Tibial nerve (tissue), 4 donors: ENCODE measurements at places on chromosomes 16 and 17.

GRCh38 chr17:53909802-53910201 lies 87.1 kb downstream of the KIF2B start:
- no peak for DNase-seq

GRCh38 chr17:7549401-7550055 lies 670 bp downstream of the TNFSF12 start:
- peak; percentile 21 for DNase-seq

- DNase-seq, result no peak
Observed at GRCh38 chr17:75241502-75241901, 19.9 kb downstream of the GGA3 start.

DNA sequence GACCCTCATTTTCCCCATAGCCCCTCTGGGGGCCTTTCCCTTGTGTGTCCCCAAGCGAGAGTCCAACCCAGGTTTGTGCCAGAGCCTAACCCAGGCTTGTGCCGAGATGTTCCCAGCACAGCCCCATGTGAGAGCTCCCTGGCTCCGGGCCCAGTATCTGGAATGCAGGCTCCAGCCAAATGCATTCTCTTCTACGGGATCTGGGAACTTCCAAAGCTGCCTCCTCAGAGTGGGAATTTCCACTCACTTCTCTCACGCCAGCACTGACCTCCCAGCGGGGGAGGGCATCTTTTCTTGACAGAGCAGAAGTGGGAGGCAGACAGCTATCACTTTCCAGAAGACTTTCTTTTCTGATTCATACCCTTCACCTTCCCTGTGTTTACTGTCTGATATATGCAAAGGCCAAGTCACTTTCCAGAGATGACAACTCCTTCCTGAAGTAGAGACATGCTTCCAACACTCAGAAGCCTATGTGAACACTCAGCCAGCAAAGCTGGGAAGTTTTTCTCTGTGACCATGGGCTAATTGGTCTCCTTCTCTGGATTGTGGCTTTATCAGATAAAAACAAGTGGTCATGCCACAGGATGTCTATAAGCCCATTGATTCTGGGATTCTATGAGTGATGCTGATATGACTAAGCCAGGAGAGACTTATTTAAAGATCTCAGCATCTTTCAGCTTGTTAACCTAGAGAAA lies 2.5 kb upstream of the CCL2 start:
- DNase-seq, result peak; percentile 97

DNA sequence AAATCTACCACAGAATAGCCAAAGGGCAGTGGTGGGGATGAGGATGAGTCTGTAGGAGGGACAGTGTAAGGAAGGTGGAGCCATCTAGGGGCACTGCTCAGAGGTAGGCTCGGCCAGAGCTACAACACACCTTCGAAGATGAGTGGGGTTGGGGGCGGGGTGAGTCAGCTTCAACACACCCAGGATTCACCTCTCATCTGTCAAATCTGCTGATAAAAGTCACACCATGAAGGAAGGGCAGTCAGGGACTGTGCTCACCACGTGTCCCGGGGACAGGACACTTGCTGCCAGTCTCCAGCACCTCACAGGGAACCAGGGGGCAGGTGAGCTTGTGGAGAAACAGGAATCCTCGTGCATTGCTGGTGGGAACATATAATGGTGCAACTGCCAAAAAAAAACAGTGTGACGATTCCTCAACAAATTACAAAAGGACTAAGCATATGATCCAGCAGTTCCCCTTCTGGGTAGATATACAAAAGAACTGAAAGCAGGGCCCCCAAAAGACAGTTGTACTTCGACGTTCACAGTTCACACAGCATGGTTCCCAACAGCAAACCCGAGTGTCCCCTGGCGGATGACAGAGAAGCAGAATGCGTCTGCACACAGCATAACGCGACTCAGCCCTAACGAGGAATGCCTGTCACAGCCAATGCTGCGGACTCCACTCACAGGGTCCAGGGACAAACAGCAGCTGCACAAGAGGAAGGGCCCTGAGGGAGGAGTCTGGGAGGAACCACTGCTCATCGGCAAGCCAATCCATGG lies 133.1 kb downstream of the ANKRD11 start:
- DNase-seq, result no peak

- DNase-seq, result no peak
Observed at GRCh38 chr17:45800816-45801215, 16.7 kb downstream of the CRHR1 start.
